ENCODE measurements at places on chromosomes 16 and 17.
A peak's percentile ranks its signal among the peaks of the same experiment; 100 is the strongest.

- DNase-seq: no peak
These were observed 9.4 kb upstream of the SPATA2L start for GRCh38 chr16:89710709-89711564.

DNA sequence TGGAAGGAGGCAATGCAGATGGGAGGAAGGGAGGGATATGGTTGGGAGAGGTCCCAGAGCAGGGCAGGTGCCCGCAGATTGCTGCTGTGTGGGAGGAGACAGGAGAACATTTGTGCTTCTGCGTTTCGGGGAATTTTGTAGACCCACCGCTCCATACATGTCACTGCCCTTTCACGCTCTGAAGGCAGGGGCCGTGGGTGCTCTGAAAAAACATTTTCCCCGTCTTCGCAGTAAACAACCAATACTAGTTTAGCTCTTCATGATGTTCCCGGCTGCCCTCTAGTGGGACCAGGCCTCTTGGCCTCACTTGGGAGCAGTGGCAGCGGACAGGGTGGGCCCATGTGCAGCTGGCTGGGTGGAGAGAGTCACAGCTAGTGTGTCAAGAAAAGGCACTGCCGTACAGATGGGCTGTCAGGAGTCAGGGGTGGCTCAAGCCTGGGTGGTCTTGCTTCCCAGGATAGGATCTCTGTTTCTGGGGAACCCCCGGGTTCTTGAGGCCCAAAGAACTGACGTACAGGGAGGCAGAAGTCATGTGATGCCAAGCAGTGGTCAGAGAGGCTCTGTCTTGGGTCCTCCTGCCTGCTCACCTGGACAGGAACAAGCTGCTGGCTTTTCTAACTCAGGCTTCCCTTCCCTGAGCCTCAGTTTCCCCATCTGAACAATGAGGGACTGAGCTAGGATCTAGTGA lies 46.5 kb upstream of the CPNE2 start:
- DNase-seq: peak; percentile 62

DNA sequence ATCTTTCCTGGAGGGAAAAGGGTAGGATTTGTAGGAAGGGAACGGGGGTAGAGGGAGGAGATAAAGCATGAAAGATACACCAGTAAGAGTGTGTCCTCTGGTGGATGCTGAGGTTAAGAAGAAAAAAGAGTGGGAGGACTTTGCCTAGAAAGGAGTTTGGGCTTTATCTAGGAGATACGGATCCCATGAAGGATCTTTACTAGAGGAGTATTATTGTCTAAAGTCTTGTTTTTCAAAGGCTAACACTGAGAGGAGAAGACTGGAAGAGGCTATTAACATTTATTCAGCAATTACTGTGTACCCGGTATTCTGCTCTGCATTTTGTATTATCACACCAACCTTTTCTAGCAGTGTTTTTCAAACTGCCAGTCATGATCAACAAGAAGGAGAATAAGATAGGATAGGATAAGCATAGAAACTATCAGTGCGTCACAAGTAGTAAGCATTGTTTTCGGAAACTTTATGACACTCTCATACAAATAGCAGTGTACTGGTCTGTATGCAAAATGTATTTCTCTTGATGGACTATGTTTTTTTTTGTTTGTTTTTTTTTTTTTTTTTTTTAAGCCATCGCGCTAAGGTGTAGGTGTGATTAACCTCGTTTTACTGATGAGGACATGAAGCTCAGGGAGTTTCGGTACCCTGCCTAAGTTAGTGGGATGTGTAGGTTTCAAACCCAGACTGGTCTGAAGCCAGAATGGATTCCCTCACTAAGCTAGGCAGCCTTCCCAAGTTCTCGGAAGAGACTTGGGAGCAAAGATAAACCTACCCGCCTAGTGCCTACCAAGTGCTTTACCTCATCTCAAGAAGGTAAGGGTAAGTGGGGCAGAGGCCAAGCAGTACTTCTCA lies 1.3 kb upstream of the SP2 start:
- no peak for DNase-seq

GRCh38 chr16:84137287-84137686 lies 7.7 kb downstream of the HSDL1 start:
- no peak for DNase-seq

- no peak for DNase-seq
These were observed 7.6 kb downstream of the TBC1D16 start for GRCh38 chr17:80028030-80028429.

GRCh38 chr17:81251709-81252301 lies 12.7 kb downstream of the NDUFAF8 start:
- DNase-seq: peak; percentile 58

GRCh38 chr17:44568945-44569858 lies 11.9 kb downstream of the FZD2 start:
- DNase-seq: no peak

GRCh38 chr16:89010210-89010925 lies 33.4 kb upstream of the CBFA2T3 start:
- DNase-seq: no peak

DNA sequence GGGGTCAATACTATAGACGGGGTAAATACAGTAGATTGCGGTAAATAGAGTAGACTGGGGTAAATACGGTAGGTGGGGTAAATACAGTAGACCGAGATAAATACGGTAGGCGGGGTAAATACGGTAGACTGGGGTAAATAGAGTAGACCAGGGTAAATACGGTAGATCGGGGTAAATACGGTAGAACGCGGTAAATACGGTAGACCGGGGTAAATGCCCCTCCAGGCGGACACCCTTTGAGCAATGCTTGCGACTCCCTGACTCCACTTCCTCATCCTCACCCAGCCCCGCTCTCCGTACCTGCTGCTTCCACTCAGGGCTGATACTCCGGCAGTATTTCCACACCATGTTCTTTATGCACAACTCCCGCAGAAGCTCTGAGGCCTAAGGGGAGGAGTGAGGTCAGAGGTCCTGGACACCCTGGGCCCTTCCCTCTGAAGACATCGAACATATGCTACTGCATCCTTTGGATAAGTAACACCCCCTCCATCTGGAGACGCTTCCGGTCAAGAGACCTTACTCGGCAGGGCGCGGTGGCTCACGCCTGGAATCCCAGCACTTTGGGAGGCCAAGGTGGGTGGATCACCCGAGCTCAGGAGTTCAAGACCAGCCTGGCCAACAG lies 13.3 kb upstream of the CRK start:
- DNase-seq: peak; percentile 70

- no peak for DNase-seq
These were observed 48.3 kb upstream of the ERN1 start for GRCh38 chr17:64178011-64178825.

- DNase-seq: no peak
These were observed 21.0 kb upstream of the SLC12A3 start for GRCh38 chr16:56844056-56844455.

DNA sequence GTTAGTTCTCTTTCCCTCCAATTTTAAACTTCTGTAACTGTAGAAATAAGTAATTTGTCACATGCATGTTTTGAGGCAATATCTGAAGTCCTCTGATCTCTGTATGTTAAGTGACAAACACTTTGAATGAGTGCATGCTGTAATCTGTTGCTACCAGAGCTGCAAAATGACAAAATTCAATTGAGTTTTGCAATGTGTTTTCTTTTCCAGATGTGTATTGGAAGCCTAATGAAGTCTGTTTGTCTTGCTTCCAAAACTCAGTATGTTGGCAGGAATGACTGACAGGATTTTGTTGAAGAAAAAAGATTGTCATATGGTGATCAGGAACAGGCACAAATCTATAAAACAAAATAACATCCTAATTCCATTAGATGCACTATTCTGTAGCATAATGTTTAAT lies 561.6 kb upstream of the CDH8 start:
- no peak for DNase-seq

- DNase-seq: no peak
These were observed 4.3 kb downstream of the C16orf87 start for GRCh38 chr16:46826631-46827030.

DNA sequence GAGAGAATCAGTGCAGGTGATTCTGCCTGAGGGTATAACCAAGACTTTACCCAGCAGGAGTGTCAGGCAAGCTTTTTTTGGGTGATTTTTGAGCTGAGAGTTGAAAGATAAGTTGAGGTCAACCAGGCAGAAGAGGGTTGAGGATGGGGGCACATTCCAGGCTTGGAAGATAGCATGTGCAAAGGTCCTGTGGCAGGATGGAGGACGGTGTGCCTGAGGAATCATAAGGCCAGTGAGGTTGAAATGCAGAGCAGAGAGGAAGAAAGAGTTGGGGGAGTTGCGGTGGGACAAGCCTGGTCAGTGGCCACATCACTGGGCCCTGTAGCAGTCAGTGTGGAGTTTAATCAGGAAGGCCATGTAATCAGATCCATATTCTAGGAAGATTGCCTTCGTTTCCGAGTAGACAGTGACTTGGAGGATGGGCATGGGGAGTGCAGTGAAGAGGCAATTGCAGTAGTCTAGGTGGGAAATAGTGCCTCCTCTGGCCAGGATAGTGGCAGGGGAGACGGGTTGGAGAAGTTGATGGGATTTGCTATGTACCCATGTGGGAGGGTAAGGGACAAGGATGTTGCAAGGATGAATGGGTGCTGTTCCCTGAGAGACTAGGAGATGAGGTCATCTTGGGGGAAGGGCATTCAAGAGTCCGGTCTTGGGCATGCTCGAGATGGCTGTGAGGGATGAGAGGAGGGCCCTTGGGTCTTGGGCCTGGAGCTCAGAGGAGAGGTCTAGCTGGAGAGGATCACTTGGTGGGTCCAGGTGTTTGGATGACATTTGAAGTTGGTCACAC lies 3.9 kb downstream of the PLEKHG4 start:
- no peak for DNase-seq

GRCh38 chr17:79537061-79537460 lies 73.8 kb downstream of the RBFOX3 start:
- no peak for DNase-seq

- DNase-seq: no peak
These were observed 11.2 kb downstream of the ETV4 start for GRCh38 chr17:43534909-43535308.

DNA sequence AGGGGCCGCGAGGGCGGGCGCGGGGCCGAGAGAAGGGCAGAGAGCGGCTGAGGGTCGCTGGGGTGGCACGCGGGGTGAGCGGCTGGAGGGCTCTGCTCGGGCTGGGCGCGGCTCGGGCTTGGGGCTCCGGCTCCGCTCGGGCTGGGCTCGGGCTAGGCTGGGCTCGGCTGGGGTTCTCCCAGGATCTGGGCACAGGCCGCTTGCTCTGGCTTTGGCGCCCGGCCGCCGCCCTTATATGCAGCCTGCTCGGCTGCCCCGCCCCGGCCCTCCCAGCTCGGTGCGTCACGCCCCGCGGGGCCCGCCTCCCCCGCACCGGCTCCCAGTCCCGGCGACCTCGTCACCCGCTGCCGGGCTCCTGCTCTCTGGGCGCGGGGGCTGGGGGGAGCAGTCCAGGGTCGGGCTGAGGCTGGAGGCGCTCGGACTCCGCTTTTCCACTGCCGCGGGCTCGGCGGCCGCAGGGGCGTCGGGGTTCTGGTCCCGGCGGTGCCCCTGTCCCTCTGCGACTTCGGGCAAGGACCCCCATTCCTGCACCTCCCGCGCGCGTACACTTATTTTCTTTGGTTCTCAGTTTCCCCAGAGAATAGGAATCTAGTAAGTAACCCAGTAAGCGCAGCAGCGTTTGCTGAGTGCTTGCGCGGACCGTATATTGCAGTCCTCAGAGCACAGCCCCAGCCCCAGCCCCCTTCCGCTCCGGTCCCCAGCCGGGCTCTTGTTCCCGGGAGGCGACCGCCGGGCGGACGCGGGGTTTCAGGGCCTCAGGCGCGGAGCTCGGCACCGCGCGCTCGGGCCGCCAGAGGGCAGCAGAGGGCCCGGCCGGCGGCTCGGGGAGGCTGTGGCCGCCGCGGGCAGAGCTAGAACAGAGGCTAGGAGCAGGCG lies at the start of gene RASD1:
RASD1 (minus strand) TSS at position 207 of the 876 bp plus-strand sequence. CDS start 214 bp downstream, outside the sequence.
- peak; percentile 38 for DNase-seq

GRCh38 chr16:64122177-64122576 lies 999.7 kb downstream of the CDH11 start:
- DNase-seq: no peak

DNA sequence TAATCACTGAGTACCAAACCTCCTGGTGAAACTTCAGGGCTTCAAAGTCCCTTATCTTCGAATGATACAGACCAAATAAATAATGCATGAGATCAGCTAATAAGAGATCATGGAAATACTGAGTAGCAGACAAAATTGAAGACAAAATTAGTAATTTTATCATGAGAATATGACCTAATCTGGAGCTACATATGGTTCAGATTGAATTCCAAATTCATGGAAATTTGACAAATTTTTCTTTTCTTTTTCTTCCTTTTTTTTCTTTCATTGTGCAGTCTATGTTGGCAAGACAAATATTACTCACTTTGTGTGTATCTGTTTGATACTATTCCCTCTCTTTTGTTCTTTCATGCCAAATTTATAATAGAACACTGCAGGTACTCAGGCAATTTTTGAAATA lies 218.1 kb upstream of the KCNJ16 start:
- no peak for DNase-seq

DNA sequence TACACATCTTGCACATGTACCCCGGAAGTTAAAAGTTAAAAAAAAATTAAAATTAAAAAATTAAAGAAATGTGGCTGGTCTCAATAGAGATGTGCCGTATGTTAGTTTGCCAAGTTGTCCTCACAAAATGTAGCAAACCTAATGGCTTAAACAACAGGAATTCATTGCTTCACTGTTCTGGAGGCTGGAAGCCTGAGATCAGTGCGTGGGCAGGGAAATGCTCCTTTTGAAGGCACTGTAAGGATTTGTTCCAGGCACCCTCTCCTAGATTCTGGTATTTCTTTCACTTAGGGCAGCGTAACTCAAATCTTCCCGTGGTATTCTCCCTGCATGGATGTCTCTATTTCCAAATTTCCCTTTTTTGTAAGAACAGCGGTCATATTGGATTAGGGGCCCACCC lies 32.7 kb upstream of the MON1B start:
- no peak for DNase-seq

- DNase-seq: no peak
These were observed 557 bp downstream of the KCNG4 start for GRCh38 chr16:84239141-84239769.

DNA sequence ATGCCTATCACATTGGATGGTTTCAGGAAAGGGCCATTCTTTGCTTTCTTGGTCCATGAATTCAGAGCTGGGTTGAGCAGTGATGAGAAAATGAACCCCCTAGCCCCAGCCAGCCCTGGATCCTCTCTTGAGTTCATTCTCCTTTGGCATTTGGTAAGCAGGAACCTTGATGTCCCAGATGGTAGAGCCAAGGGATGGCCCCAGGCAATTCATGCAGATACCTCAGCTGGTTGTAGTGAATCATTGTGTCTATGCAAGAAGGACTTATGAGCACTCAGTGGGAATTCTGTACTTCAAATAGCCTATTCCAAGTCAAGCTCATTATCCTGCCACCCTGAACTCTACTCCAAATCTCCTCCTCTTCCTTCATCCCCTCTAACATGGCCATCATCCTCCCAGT lies 412.7 kb downstream of the UTP18 start:
- no peak for DNase-seq

DNA sequence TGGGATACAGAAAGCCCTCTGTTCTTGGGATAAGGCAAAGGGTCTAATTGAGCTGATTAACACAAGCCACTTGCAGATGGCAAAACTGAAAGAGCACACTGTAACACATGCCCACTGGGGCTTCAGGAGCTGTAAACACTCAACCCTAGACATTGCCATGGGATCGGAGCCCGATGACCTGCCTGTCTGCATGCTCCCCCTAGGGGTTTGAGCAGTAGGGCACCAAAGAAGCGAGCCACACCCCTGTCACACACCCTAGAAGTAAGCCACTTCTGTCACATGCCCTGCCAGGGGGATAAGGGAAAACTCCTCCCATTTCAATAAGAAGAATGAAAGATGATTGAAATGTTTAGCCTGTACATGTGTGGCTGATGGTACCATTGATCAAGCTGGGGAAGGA lies 81.3 kb upstream of the IRX6 start:
- DNase-seq: no peak

GRCh38 chr16:77331802-77332586 lies 102.8 kb downstream of the ADAMTS18 start:
- DNase-seq: no peak

- no peak for DNase-seq
These were observed 298.0 kb upstream of the PMFBP1 start for GRCh38 chr16:72469932-72470331.

All from NCI-H526 (cell line).